ENCODE measurements at places on chromosomes 1 and 21.

GRCh38 chr1:218361298-218362065 lies 16.3 kb downstream of the TGFB2 start:
- DNase-seq = peak; percentile 80

- DNase-seq = no peak
These were observed 198.3 kb downstream of the OLFM3 start for GRCh38 chr1:101798417-101798816.

GRCh38 chr1:24609949-24610517 lies 33.1 kb upstream of the SRRM1 start:
- DNase-seq = no peak

DNA sequence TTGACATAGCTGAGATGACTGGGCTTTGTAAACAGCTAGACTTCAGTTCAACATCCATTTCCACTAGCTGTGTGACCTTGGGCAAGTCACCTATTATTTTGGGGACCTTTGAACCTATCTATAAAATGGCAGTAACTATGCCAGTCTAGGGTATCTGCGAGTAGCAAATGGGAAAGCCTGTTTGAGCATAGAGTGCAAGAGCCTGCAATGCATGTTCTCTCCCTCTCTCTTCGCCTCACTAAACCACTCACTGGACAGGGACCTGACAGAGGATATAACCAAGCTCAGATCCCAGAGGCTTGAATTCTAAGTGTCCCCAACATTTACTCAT lies 39.7 kb downstream of the DPT start:
- DNase-seq = no peak

GRCh38 chr1:25082216-25082899 lies 149.9 kb downstream of the SYF2 start:
- DNase-seq = no peak

- no peak for DNase-seq
These were observed 7.0 kb downstream of the EPHX1 start for GRCh38 chr1:225816643-225817538.

DNA sequence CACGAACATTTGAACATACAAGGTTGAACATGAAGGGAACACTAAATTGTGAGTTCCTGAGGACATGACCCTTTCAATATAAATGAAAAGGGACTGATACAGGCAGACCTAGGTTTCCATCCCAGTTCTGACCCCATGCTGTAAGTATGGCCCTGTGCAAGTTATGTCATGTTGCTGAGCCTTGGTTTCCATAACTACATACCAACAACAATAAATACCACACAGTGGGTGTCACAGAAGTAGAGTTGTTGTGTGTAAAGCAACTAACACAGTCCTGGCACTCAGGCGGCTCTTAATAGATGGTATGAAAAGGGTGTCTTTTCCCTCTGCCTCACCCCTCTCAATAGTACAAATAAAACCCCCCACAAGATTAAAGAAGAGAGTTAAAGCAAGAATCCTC lies 140.8 kb downstream of the LMX1A start:
- no peak for DNase-seq

- DNase-seq = no peak
These were observed 15.2 kb downstream of the ADCY10 start for GRCh38 chr1:167898578-167899222.

DNA sequence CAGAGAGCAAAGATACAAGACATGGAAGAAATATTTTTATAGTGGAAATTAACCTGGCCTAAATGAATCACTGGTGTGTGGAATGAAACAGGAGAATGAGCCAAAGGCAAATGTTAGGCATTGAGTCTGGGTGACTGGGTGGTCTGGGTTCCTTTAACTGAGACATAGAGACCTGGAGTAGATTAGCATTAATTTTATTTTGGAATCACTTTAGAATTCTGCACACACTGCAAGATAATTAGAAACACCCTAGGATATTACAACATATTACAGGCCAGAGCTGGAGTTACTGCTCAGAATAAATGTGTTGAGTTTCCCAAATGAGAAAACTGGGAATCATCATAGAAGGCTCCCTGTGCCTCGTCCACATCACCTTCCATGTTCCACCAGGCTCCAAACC lies 85.5 kb downstream of the PLPPR5 start:
- no peak for DNase-seq

DNA sequence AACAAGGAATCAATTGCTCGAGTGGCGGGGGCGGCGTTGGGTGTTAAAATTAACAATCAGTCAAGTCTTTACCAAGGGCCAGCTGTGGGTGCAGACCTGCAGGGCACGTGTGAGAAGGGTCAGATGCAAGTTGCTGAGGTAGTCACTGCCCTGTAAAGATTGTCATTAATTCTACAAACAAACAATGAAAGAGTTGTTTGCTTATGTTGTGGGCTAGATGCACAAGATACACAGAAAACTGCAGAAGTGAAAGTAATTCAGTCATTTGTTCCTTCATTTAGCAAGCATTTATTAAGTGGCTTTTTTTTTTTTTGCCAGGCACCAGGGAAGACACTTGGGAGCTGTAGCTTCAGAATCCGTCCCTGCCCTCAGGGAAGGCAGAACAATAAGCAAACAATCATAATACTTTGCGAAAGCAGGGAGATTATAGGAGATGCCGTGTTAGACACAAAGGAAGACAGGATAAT lies 79.5 kb downstream of the NR5A2 start:
- no peak for DNase-seq

DNA sequence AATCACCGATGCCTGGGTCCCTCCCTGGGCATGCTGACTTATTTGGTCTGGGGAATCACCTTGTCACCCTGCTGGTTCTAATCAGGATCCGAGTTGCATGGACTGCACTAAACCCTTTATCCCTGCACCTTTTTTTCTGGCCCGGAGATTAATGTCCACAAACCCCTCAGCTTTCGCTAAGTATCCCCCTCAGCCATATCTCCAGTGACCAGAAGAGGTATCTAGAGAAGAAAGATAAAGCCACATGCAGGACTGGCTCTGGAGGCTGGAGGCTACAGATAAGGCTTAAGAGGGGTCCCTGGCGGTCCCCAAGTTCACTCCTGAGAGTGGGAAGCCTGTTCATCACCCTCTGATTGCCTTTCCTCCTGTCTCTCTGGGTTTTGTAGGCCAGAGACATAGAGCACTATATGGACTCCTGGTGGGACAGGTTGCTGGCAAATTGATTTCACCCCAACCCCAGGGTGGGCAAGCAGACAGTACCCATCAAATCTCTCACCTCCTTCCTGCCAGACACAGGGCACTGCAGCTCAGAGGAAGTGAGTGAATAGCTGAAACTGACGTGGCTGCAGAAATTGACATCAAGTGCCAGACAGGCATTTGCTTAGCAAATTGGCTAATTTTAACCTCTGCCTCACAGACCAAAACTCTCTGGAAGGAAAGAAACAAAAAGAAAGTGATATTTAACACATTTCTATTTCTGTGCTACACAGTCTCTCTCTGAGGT lies 38.8 kb downstream of the HMGB4 start:
- DNase-seq = no peak

DNA sequence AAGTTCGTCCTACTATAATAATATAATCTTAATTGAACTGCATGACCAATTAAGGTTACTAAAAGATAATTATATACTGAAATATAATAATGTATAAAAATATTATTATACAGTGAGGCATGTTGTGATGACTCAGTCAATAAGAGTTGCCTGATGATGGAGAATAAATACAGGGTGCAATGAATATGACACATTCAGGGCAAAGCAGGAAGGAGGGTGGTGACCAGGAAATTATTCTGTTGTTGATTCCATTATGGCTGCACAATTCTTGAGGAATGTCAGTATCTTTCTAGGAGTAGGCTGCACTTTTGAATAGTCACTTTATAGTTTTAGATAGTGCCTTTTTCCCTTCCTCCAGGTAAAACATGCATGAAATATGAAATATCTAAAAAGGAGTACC lies 46.4 kb upstream of the RGS21 start:
- no peak for DNase-seq

DNA sequence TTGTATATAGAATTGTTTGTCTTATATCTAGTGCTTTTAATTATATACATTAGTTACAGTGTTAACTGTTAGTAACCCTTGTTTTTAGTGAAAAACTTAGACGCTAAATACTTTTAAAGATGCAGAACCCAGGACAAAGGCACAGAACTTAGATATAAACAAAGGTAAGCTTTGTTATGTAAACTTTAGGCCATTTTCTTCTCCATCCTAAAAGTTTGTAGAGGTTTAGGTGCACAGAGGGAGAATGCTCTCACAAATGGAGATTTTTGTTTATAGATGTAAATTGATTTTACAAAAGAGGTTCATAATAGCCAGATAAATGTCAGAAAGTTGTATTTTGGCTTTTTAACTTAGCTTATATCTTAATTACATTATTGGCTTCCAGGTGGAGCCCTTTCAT lies 490.5 kb upstream of the LRRC7 start:
- DNase-seq = no peak

DNA sequence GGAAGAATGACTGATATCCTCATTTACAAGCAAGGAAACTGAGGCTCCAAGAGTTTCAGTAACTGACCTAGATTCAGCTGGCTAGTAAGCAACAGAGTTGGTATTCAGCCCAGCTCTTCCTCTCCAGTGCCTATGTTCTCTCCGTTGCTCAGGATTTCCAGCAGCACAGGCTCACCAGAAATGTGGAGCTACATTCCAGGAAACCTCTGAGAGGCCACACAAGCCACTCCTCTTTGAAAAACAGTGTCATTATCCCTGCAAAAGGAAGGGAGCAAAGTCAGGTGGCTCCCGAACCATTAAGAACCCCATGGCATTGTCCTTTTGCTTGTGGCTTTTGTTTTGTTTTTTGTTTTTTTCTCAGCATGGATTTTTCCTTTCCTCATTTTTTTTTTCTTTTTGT lies 40.6 kb upstream of the DUSP10 start:
- DNase-seq = no peak

GRCh38 chr1:148373192-148373925 lies 109.7 kb downstream of the PPIAL4G start:
- no peak for DNase-seq

DNA sequence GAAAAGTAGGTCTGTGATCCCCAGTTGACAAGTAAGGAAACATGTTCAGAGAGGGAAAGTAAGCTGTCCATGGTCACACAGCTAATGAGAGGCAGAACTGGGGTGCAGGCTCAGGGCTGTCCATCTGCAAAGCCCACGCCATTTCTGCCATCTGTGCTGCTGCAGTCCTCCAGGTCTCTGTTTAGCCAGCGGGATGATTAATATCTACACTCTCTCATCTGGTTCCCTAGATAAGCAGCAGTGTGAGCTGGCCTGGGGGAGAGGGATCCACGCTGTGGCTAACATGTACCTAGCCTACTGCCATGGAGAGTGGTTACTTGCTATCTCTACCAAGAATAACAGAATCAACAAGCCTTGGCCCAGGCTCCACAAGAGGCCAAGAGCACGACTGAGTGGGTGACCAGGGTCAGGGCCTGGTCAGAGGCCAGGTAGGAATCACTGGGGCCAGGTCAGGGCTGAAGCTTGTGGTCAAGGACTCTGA lies 75.2 kb downstream of the TRABD2B start:
- DNase-seq = no peak

GRCh38 chr21:34569381-34569979 lies 45.4 kb downstream of the RCAN1 start:
- DNase-seq = no peak

DNA sequence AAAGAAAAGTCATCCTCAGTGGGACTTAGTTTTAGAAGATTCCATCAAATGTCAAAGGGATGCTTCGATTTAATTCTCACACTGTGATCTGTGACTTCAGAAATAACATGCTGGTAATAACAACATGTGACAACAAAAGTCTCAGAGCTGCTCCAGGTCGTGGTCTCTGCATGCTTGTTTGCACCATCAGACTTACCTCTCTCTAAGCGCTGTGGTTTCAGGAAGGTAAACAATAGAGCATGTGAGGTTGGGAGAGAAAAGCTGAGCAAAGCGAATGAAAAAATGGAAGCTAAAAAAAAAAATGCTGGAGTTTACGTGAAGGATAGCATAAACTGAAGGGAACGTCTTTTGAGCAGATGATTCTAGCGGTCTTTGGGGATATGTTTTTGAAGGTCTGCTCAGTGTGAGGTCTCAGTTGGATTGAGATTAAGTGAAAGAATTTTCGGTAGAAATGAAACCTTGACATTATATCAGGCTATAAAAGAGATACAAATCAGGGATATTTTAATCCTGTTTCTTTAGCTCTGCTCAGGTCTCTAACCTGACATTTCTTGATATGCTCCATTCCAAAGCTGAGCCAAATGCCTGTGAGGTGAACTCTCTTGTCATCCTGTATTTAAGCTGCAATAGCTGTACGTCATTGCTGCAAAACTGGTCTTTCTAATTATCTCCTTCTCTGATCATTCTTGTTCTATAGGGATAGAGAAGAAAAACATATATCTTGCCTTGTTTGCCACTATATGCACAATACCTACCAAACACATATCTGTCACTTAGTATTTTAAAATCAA lies 86.5 kb downstream of the C1orf21 start:
- DNase-seq = no peak

DNA sequence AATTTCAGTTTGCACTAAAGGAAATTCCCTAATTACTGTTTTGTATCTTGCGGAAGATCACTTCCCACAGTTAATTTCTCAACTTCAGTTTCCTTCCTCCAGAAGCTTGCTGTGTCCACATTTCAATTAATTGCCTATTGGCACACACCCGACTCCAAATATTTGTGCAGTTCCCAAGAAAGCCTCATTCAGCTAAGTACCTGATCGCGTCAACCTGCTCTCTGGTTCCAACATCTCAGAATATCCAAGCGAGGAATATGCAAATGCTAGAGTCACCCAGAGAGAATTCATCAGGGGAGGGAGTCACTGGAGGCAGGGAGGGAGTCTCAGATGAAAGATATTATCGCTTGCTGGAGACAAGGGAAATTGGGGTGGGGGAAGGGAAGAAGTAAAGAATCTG lies 351.3 kb downstream of the RRAGC start:
- no peak for DNase-seq
